ENCODE measurements at places on chromosomes 7 and 10. TPM values are rescaled to one million over a fixed set of nuclear protein-coding genes. Genes with fewer than 3 reads are reported as not detected.

JAKMIP3 gene
- not detected for total RNA-seq

TCAF2 gene
- total RNA-seq, result 2.6 TPM

TUBB8 gene
- total RNA-seq, result not detected

ZNF775 gene
- total RNA-seq, result 17.0 TPM
